ENCODE measurements at places on chromosomes 2 and 18.

GRCh38 chr18:74597034-74597661, 522 bp upstream of the ZNF407 start:
- DNase-seq = peak; percentile 64

DNA sequence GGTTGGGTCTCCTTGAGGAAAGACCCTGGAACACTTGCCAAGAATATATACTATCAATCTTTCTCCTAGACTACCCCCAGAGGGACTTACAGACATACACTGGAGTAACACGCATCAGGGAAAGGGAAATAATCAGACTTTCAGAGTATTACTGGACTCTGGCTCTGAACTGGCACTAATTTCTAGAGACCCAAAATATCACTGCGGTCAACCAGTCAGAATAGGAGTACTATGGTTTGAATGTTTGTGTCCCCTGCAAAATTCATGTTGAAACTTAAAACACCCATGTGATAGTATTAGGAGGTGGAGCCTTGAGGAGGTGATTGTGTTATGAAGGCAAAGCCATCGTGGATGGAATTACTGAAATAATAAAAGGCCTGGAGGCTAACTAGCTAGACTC, 323.7 kb downstream of the EN1 start:
- no peak for DNase-seq

DNA sequence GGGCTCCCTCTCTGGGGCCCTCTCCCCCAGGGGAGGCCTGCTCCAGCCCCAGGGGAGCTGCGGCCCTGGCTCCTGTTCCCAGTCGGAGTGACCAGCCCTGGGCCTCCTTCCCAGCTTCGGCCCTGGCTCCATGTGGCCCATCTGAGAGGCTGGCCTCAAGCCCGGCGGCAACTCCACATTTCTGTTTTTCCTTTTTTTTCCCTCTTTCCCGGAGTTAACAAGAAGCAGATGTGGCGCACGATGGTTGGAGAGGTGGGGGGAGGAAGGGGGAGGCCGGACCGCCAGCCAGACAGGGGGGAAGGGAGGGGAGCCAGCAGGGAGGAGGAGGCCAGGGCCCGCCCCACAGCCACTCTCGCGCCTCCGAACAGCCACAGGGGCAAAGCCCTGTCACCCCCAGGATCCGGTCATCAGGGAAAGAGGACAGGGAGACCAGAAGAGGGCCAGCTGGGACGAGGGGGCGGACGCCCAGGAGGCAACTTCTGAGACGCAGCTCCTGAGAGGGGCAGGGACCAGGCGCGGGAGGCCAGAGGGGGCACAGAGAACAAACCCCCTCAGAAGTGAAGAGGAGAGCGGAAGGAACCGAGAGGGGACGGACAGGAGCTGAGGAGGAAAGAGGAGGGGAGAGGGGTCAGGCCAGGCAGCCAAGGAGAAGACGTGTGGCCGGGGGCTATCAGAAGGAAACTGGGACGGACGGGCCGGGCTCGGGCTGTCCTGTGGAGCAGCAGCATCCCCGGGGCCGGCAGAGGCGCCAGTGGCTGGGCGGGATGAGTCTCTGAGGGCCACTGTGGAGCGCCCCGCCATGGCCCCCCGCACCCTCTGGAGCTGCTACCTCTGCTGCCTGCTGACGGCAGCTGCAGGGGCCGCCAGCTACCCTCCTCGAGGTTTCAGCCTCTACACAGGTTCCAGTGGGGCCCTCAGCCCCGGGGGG, at the start of gene EMILIN1:
TSS of gene EMILIN1 (plus strand) at position 349 of the 928 bp plus-strand sequence. CDS start at position 800, 451 bp downstream.
- no peak for DNase-seq

DNA sequence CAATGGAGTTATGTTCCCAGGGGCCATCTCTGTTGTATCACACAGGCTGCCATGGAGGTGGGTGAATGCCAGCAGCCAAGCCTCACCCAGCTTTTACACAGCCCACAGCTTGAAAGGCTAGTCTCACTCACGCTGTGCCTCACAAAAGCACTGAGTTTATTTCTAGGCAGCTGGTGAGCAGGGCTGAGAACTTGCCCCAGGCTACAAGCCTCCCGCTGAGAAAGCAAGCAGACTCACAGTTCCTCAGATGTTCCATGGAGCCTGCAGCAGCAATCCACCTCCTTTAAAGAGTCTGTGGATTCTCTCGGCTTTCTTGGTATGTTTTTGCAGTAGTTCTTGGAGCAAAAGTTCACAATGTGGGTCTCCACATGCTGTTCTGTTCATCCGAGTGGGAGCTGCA, 40.9 kb upstream of the ALKAL2 start:
- no peak for DNase-seq

DNA sequence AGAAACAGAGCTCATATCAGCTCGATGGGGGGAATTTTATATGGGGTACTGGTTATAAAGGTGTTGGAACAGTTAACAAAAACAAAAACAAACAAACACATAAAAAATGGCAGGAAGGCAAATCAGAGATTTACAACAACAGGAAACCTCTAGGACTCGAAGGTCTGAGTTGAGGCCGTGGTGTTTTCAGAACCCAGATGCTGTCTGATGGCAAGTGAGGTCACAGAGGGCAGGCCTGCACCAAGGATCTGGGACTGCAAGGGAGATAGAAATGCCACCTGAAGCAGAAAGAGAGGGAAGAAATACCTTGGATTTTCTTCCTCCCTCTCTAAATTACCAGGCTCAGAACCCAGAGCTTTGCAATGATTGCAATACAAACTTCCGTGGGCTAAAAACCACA, 429.5 kb downstream of the ZNF521 start:
- no peak for DNase-seq

DNA sequence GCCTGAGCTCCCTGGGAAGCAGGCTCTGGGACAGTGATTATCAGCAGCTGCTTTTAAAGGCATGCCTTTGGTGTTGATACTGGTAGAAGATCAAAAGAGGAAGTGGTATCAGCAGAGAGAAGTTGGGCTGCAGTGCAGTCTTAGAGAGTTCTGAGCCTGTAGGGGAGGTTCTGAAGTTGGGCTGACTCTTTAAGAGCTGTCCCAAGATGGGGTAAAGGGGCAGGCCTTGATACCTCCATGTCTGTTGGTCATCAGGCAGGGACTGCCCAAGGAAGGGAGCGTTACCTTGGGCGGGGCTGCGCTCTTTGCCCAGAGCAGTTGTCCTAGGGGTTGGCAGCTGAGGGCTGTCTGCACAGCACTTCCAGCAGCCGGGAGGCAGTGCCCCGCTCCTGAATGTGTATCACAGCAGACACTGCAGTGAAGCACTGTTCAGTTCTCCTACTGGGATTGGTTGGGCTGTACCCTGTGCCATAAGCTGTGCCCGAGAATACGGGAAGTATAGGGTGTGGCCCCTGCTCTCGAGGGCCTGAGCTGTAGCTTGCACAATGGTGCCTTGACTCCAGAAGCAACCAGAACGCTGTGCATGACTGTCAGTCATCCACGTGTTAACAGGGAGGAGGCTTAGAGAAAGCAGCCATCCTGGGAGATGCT, 177.0 kb downstream of the CTIF start:
- DNase-seq = no peak

GRCh38 chr2:150530168-150530567, 42.7 kb upstream of the RND3 start:
- no peak for DNase-seq

DNA sequence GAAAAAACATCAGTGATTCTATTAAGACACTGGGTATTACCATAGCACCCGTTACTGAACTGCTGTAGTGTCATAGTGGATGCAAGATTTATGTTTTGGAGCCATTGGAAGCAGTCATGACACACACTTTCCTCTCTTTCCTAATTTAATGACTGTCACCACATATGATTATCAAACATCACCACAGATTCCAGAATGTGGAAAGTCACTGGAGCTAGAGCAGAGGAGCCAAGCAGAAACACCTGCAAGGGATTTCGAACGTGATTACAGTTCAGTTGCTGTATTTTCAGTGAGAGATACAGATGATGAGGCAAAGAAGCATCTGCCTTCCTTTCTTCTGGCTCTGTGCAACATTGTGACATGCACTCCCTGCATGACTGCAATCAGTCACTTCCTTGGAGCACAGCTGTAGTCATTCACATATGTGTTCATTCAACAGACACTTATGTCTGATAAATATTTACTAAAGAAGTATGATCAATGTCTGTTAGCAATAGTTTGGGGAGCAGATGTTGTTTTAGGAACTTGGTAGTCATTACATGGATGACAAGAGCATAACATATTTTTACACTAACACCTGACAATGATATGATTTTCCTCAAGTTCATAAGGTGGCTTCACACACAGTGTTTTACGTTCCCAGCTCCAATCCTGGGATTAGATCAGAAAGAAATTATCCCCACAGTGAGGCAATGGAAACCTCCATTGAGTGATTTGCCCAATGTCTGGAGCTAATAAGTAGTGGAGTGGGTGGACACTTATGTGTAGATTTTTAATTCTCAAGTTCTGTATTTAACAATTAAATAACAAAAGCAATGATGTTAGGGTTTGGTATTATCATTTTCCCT, 416.6 kb downstream of the PLCL1 start:
- DNase-seq = no peak

DNA sequence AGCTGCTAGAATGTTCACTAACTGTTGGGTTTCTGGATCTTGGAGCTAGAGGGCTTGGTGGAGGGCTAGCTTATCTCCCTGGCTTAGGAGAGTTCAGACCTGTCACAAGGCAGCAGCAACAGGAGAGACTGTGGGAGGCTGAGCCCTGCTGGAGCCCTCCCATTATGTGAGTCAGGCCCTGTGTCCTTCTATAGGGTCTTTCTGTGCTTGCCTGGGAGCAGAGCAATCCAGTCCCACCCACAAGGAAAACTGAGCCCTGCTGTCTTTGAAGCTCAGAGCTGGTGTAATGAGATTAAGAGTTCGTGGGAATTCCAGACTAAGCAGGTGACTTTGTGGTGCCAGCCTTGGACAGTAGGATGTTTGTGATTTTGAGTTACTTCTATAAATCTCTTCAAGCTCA, 249.0 kb downstream of the TTC32 start:
- DNase-seq = no peak

GRCh38 chr2:130385709-130386108, 29.9 kb downstream of the PTPN18 start:
- DNase-seq = no peak

DNA sequence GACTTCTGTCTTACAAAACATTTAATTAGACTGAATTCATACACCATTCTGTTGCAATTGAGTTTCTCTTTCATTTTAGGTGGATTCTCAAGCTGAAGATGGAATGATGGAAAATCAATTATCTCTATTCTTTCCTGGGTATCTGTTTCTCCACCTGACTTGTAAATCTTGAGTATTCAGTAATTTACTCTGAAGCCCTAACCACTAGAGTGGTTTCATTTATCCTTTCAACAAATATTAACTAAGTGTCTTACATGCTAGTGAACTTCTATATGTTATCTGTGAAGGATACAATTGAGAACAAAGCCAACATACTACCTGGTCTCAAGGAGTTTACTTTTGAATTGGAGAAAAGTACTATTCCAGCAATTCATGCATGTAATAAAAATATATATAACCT, 94.1 kb upstream of the ZNF804A start:
- no peak for DNase-seq

DNA sequence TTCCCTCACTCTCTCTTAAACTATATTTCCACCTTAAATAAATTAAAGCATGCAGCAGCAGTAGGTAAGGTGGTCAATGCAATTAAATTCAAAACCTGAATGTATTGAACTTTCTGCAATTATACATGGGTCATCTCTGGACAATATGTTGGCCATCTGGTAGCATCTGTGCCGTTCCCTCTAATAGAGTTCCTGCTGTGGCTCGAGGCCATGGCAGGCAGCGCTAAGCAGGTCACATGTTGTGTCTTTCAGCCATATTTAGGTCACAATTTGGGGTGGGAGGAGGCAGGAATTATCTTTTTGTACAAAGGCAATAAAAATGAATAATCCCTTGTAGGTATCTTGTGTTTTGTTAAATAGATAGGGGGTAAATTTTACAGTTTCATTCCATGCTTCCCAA, 676.2 kb downstream of the ZEB2 start:
- no peak for DNase-seq
